ENCODE measurements at places on chromosomes 1 and 21. TPM values are rescaled to one million over a fixed set of nuclear protein-coding genes. Genes with fewer than 3 reads are reported as not detected.

Gene OR2L2
- total RNA-seq, result not detected

Gene AK4
- 47.3 TPM for total RNA-seq

Gene LCA5L
- total RNA-seq, result 4.2 TPM

Gene ATP1A4
- not detected for total RNA-seq

Gene SLAMF6
- 1.1 TPM for total RNA-seq

Gene FCRLB
- total RNA-seq, result 0.15 TPM

Gene IL10
- total RNA-seq, result 5.3 TPM

All from breast epithelium (tissue), 4 donors.